ENCODE measurements at places on chromosomes 1 and 21. TPM values are rescaled to one million over a fixed set of nuclear protein-coding genes. Genes with fewer than 3 reads are reported as not detected.

DNA sequence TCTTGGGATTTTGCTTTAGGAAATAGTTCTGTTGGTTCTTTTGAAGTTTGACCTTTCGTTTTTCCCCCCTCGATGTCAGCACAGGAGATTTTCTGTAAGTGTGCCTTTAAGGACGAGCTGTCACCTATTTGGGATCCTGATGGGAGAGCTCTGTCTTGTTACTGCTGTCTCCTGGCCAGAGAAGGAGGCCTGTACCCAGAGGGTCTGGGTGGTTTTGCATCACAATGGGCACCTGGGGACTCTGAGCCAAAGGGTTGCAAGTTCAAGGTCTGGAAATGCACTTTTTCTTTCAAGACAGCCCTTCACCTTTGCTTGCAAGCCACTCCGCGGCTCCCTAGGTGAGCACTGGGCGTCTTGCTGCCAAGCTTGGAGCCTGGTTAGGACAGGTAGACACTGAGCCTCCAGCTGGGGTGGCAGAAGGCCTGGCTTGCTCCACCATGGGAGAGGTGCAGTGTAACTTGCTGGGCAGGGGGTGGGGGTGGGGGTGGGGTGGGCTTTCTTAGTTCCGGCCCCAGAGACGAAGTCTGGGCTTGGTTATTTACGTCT lies 2.9 kb downstream of the AJAP1 start:
- DNase-seq: no peak

DNA sequence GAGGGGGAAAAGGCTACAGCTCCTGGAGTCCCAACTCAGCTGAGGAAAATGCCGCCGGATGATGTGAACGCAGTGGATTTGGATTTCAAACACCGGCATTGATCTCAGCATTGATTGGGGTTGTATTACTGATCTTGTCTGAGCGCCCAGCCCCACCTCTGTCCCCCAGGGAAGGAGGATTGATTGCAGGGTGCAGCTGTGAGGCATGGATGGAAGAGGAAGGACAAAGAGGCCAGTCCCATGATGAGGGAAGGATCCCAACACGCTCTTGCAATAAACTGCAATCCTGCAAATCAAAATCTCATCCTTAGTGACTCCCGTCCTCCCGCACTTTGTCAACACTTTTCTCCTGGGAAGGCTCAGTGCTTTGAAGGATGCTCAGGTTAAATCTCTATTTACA lies 242.3 kb upstream of the PROX1 start:
- DNase-seq: no peak

GRCh38 chr1:234427950-234428646 lies 50.9 kb downstream of the TARBP1 start:
- DNase-seq: no peak

Gene AQP10
- not detected for total RNA-seq

Gene TMCC2
- 0.80 TPM for total RNA-seq

Gene SLC22A15
- total RNA-seq: 1.8 TPM

Gene TNNT2
- 4.8 TPM for total RNA-seq

Gene PRR9
- total RNA-seq: not detected
